ENCODE measurements at places on chromosomes 5 and 9.

DNA sequence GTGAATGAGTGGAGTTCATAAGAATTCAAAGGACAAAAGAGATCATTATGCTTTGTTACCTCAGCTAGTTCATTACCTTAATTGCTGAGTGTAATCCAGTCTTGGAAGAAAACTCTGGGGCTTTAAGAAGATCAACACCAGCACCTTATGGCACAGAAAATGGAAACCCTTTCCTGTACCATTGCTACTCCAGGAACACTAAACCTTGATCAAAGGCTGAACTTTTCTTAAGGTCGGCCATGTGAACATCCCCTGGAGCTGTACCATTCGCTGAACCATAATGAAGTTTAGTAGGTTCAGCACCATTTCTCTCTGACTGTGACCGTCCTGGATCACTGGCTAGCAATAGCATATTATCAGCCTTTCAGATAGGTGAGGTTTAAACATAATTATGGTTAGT lies 97.4 kb downstream of the PBX3 start:
- no peak for DNase-seq

- DNase-seq, result no peak
Measured at GRCh38 chr5:158541536-158542297, 558.0 kb downstream of the EBF1 start.

- DNase-seq, result no peak
Measured at GRCh38 chr5:121199216-121199999, 652.3 kb upstream of the FTMT start.

- no peak for DNase-seq
Measured at GRCh38 chr5:23840083-23840482, 332.7 kb downstream of the PRDM9 start.

GRCh38 chr9:129459547-129460322 lies 161.2 kb downstream of the C9orf50 start:
- no peak for DNase-seq

- DNase-seq, result no peak
Measured at GRCh38 chr5:6543830-6544560, 88.8 kb downstream of the NSUN2 start.

- DNase-seq, result no peak
Measured at GRCh38 chr9:115167175-115167574, 49.2 kb upstream of the TNC start.

DNA sequence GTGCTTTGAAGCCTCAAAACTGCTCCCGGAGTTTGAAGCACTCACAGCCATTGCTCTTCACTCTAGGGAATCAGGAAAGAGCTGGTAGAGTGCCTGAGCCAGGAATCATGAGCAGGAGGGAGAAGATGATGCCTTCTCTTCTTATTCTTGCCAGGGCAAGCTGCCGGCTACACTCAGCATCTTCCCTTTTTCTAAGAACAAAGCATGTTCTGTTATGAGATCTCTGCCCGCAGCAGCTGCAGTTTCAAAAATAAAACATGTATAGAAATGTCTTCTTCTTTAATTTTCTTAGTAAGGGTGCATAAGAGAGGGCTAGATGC lies 57.9 kb upstream of the RICTOR start:
- DNase-seq, result no peak

DNA sequence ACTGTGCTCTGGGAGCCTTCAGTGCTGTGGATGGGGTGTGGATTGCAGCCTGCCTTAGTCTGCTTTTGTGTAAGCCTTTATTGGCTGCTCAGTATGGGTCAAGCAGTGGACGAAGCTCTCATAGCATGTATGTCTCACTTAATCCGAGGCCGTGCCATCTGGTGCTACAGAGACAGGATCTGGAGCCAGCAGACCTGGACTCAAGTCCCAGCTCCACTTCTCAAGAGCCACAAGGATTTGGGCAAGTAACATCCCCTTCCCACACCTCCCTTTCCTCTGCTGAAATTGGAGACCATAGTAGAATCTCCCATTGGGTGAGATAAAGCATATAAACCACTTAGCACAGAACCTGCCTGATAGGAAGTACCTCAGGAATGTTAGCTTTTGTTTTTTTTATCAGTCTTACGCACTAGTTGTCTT lies 23.4 kb upstream of the LECT2 start:
- no peak for DNase-seq

- DNase-seq, result no peak
Measured at GRCh38 chr9:82331079-82331478, 342.5 kb downstream of the SPATA31D1 start.

GRCh38 chr9:80885894-80886293 lies 803.5 kb downstream of the TLE1 start:
- no peak for DNase-seq

DNA sequence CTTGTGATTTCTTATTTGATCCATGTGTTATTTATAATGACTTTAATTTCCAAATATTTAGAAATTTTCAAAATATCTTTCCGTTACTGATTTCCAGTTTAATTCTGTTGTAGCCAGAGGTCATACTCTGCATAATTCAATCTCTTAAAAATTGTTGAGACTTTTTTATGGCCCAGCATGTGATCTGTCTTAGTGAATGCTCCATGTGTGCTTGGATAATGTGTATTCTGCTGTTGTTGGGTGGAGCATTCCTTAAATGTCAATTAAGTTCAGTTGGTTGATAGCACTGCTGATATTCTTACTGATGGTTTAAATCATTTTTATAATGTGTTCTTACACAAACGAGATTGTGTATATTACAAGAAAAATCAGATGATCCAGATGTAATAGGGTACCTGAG lies 180.8 kb downstream of the RGS3 start:
- DNase-seq, result no peak

GRCh38 chr9:78919701-78920100 lies 622.8 kb downstream of the PSAT1 start:
- DNase-seq, result no peak

GRCh38 chr5:164002214-164002613 lies 496.8 kb downstream of the MAT2B start:
- DNase-seq, result no peak

- no peak for DNase-seq
Measured at GRCh38 chr9:13017260-13017659, 242.4 kb downstream of the LURAP1L start.

GRCh38 chr9:11103525-11103924 lies 490.7 kb upstream of the PTPRD start:
- DNase-seq, result no peak

DNA sequence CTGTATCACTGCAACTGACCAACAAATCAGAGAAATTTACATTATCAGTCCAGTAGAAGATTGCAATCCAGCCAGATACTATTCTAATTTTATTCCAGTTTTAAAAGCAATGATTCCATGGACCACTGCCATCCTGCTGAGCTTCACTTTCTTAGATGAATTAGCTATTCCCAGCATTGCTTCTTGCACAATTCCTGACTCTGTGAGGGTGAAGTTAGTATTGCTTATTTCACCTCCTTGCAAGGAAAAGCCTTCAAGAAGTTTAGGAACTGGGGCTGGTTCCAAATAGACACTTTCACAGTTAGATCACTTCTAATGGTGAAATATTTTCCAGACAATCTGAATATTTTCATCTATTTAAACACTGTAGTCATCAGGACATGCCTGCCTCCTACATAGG lies 338.6 kb upstream of the TNC start:
- no peak for DNase-seq

GRCh38 chr5:160555971-160556631 lies 134.4 kb downstream of the PTTG1 start:
- no peak for DNase-seq

DNA sequence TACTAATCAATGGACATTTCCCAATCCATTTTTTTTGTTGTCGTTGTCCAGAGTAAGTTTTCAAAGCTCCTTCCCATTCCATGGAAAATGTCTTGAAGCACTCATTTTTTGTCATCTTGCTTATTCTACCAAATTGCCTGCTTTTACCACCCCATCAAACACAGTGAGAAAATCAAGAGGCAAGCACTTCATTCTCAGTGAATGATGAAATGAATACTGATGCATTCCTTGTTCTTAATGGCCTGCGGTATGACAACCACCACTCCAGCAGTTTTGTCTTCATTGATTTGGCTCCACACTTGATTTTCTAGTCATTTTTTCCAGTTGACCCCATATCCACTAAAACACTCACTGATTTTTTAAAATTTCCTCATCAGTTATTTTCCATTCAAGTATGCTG lies 193.5 kb upstream of the ANKH start:
- no peak for DNase-seq

DNA sequence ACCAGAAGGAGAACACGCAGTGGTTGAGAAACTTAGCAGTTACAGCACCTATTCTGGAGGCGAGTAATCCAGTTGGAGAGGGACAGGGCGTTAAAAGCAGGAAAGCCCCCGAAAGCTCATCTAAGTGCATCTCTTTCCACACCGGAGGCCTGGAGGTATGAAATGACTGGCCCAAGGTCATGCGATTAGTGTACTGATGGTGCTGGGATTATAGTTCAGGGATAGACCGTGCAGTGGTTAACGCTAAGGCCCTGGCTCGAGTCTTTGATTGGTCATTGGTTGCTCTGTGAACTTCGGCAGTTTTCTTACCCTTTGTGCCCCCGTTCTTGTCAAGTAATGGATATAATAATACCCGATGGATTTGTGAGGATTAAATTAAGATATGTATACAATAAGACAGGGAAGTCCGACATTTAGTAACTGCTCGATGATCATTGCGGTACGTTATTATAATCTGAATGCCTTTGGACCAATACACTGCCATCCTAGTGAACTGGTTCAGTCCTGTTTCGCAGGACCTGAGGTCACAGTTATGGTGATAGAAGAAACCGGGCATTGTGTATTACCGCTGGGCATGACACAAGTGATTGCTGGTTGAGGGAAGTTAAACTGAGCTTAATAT lies 960 bp downstream of the CANX start:
- no peak for DNase-seq

- no peak for DNase-seq
Measured at GRCh38 chr5:56037531-56038010, 42.8 kb upstream of the IL6ST start.

- DNase-seq, result no peak
Measured at GRCh38 chr9:6114424-6114823, 99.0 kb upstream of the RANBP6 start.

- no peak for DNase-seq
Measured at GRCh38 chr9:96331236-96331947, 29.4 kb upstream of the HSD17B3 start.

Data from activated CD8-positive, alpha-beta memory T cell treated with anti-CD3 and anti-CD28 coated beads for 1 hour (primary cell).